ENCODE measurements at places on chromosomes 3 and 15. TPM values are rescaled to one million over a fixed set of nuclear protein-coding genes. Genes with fewer than 3 reads are reported as not detected.

Gene SIDT1
- total RNA-seq: 0.20 TPM

Gene PROS1
- total RNA-seq: 72.8 TPM

Gene LYZL4
- not detected for total RNA-seq

Gene CADM2
- total RNA-seq: not detected

Gene SNRK
- total RNA-seq: 17.1 TPM

Gene GHRL
- total RNA-seq: not detected

Data from smooth muscle cell of the pulmonary artery (primary cell).